ENCODE measurements at places on chromosomes 2 and 18.

DNA sequence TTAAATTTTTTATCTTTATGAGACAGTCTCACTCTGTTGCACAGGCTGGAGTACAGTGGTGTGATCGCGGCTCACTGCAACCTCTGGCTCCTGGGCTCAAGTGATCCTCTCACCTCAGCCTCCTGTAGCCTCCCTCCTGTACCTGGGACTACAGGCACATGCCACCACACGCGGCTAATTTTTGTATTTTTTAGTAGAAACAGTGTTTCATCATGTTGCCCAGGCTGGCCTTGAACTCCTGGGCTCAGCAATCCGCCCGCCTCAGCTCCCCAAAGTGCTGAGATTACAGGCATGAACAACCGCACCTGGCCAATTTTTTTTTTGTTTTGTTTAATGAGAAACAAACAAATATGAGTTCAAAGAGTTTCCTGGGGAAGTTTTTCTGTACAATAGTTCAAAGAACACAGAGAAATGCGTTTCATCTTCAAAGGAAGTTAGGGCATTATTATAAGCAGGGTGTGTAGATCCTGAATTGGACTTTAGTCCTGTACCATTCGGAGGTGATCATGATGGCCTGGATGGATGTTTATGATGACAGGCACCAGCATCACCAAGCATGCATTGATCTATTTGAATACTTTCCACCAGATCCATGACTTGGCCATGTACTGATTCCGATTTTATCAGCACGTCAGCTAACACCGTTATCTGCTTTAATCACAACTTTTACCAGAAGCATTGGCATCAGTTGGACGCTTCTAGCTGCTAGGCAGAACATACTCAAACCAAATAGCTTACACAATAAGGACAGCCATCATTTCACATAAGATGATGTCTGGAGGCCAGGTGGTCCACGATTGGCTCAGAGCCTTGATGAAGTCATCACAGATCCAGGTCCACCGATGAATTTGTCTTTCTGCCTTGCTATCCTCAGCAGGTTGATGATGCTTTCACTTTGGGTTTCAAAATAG is 28.9 kb downstream of the TCF23 start:
- DNase-seq, result no peak

GRCh38 chr2:132538331-132538855 is 121.8 kb downstream of the GPR39 start:
- no peak for DNase-seq

- no peak for DNase-seq
Measured at GRCh38 chr2:108215794-108216211, 24.0 kb upstream of the SULT1C3 start.

DNA sequence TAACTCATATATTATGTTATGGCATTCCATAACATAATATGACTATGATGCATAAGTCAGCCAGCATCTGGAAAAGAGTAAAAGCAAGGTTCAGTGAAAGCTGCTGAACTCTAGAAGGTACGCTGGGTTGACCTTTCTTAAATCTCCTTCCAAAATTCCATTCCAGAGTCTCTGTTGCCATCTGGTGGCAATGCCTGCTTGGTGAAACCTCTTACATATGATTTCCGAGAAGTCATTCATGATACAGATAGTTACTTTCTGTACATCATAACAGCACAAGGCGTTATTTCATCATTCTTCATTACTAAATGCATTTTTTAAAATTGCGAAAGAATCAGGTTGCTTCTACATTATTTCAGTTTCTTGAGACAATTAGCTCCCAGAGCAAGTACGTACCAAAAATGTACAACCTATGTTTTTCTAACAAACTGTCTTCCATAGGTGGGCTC is 7.0 kb upstream of the EPG5 start:
- DNase-seq, result peak; percentile 15

- peak; percentile 3 for DNase-seq
Measured at GRCh38 chr2:103138123-103138901, 376.5 kb downstream of the TMEM182 start.

DNA sequence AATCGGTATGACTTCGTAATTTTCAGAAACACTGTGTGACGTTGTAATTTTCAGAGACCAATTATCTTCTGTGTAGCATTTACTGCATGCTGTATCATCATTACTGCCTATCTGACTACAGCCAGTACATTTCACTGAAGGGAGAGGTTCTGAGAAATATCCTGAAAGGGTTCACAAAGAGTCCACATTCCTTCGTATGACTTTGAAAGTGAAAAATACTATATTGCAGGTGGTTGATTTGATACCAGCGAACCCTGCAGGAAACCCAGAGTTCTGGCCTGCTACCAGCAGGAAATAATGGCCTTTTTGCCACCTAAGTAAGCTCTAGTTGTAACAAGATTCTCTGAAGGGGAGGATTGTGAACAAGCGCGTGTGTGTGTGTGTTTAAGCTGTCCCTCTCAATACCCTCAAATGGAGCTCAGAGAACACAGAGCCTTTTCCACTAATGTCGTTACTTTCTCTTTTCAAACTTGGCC is 155.5 kb downstream of the ARHGAP28 start:
- DNase-seq, result no peak

GRCh38 chr18:63175264-63175663 is 144.3 kb downstream of the BCL2 start:
- DNase-seq, result no peak

DNA sequence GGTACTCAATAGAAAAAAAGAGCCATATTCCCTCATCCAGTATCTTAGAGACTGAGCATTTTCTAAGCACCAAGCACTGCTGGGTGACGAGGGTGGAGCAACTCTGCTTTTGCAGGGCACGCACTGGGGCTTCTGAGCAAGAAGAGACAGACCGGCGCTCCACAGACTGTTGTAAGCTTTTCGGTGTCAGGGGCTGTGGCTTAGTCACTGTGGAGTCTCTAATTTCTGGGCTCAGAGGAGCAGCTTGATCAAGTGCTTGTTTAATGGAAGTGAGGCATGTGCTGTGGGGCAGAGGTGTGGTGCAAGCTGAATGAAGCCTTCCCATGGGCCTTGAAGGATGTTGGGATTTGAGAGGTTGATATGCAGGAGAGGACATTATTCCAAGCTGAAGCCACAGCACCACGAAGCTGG is 227.1 kb downstream of the MYCN start:
- DNase-seq, result no peak

- DNase-seq, result no peak
Measured at GRCh38 chr2:203948733-203949132, 12.2 kb downstream of the ICOS start.

GRCh38 chr2:64617631-64618151 is 36.0 kb downstream of the SERTAD2 start:
- no peak for DNase-seq

- no peak for DNase-seq
Measured at GRCh38 chr2:233800208-233800607, 22.1 kb downstream of the MROH2A start.

- DNase-seq, result no peak
Measured at GRCh38 chr2:159879051-159879604, 81.1 kb upstream of the CD302 start.

DNA sequence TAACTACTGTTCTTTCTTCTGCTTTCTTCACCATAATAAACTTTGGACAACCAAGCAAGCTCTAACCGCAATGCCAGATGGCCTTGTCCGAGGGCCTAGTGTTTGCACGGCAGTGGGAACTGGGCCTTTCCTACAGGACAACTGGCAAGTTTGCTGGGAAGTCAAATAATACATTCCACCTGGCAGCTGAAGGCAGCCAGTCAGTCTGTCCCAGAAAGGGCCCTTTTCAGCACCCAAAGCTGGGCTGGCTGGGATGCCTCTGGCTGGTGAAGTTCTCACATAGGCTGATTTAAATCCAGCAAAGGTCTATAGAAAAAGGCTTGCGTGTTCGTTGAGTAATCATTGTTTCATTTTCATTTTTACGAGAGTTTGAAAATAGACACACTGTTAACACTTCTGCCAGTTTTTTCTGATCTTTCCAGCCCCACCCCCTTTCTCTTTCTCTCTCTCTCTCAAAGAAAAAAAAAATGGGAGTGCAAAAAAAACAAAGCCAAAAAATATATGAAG is 110.0 kb upstream of the EPAS1 start:
- DNase-seq, result peak; percentile 50

- no peak for DNase-seq
Measured at GRCh38 chr18:9586814-9587213, 27.5 kb downstream of the PPP4R1 start.

DNA sequence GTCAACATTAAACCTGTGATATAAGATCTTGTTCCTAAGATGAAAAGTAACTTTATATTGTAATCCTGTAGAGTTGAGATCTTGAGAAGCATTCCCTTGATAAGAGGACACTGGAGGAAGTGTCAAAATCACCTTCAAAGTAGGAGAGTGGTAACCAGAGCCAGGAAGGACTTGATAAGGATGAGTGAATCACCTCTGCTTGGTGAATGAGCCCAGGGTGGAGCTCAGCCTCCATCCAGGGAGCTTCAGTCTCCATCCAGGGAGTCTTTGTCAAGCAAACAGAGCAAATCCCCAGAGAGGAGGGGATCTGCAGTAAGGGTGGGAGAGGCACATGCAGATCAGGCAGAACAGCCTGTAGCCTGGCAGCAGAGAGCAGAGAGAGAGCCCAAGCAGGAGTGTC is 167.1 kb upstream of the SIX2 start:
- DNase-seq, result no peak

All from GM12891 (cell line).